ENCODE measurements at places on chromosomes 5 and 9. TPM values are rescaled to one million over a fixed set of nuclear protein-coding genes. Genes with fewer than 3 reads are reported as not detected.

DNA sequence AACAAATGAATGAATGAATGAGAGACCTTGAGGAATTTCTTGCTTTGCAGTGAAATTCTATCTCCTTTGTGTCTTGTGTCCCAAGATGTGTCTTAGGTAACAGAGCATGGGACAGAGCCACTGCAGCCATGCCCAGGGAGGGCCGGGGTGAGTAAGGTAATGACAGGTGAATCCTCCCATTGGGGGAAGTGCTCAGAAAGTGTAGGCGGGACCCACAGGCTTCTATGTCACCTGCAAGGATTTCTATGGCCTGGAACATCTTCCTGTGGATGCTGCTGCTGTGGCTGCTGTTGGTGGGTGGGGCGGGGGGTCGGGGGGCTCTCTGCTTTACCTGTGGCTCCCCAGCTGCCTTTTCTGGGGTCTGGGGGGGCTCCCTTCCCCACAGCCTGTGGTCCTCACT lies 133.6 kb upstream of the IER5L start:
- no peak for DNase-seq

DNA sequence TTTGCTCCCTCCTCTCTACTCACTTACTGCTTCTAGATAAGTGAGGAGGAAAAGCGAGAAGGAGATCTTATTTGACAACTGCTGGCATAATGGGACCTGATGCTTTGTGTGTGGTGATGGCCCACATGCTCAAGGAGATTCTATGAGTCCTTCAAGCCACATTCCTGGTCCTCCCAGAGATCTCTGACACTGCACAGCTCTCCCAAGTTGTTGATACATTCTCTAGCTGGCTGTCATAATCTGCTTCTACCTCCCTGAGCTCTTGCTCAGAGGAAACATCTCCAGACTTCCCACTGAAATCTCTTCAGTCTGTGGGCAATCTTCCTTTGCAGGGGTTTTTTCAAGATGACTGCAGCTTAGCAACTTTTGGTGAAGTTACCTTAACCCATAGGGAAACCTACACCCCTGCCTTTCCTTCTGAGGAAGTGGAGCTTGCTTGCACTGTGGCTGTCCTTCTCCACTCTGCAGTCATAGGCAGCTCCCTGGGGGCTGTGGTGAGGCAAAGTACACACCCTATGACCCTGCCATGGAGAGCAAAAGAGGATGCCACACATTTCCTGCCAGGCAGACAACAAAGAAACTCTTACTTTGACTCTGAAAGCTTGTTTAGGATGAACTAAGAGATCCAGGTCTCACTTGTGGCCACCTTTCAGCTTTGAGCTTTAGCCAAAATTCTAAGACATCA lies 163.8 kb downstream of the TMEM38B start:
- DNase-seq = no peak

GRCh38 chr5:91188755-91189154 lies 194.4 kb downstream of the ARRDC3 start:
- no peak for DNase-seq

PTGDS gene
- 24.2 TPM for polyA plus RNA-seq

DNA sequence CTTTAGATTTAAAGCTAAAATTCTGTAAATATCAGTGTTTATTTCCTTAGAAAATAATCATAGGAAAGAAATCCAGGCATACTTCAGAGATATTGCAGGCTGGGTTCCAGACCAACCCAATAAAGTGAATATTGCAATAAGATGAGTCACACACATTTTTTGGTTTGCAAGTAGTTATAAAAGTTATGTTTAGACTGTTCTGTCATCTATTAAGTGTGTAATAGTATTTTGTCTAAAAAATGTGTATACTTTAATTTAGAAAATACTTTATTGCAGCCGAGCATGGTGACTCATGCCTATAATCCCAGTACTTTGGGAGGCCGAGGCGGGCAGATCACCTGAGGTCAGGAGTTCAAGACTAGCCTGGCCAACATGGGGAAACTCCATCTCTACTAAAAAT lies 6.9 kb upstream of the RIC1 start:
- DNase-seq = no peak

- no peak for DNase-seq
Observed at GRCh38 chr9:110114086-110114858, 93.7 kb downstream of the C9orf152 start.

GRCh38 chr5:72472031-72472430 lies 35.2 kb downstream of the ZNF366 start:
- DNase-seq = no peak

SPATA9 gene
- polyA plus RNA-seq = 1.4 TPM

ZNF354B gene
- polyA plus RNA-seq = 13.9 TPM

- DNase-seq = no peak
Observed at GRCh38 chr5:10839118-10839517, 78.1 kb upstream of the DAP start.

GRCh38 chr9:89723469-89724100 lies 118.8 kb downstream of the GADD45G start:
- no peak for DNase-seq

DNA sequence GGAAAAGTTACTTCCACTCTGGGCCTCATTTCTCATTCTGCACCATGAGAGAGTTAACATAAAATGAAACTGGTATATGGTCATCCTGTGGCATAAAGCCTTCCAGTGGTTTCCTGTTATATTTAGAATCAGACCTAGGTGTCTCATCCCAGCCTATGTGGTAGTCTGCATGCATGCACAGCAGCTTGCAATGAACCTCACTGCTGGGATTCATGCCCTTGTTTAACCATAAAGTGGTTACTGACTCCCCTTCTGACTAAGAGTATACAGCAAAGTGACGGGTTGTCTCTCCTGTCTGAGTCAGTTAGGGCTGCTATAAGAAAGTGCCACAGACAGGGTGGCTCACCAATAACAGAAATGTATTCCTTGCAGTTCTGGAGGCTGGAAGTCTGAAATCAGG lies 14.7 kb upstream of the TDRD7 start:
- DNase-seq = no peak

PCDHGA8 gene
- polyA plus RNA-seq = 0.80 TPM

DNA sequence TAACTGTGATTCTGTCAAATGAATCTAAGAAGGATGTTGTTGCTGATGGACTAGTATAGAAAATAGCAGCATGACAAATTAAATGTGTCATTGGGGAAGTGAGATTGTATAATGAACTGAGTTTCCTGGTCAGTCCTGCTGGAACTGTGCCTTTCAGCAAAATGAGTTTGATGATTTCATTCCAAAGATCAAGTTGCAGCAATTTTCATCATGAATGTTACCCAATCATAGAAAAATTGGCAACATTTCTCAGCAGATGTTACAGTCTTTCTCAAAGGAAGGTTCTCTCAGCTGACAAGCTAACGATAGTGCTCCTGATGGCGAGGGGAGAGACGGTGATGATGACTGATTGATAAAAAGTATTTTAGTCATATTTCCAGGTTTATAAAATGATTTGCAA lies 10.7 kb downstream of the PCDHAC2 start:
- peak; percentile 28 for DNase-seq

DNA sequence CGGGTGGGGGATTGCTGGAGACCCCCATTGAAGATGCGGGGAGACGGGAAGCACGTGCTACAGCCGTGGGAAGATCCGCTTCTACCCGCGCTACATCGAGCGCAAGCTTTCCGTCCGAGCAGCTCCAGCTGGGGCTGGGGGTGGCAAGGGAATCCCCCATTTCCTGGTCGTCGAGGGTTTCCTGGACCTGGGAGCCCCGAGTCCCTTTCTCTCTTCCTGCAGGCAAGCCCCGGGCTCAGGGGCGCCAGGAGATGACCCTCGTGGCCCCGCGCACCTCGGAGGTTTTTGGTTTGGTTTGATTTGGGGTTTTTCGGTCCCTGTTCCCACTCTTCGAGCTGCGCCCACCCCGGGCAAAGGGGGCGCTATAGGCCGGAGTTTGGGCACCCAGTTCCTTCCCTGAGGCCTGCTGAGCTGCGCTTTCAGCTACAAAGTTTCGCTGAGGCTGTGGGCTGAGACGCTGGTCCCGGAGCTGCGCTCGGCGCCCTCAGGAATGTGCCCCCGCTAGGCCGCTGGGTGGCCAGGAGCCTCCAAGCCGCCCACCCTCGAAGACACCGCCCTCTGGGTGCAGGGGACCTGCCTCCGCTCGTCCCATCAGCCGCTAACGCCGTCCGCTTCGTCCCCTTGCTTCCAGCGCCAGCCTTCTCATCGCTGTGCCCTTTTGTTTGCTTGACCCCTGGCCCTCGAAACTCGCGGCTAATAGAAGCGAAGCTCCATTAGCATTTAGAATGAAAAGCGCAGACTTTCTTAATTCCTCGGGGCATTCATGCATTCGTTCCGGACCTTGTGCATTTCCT lies 2.9 kb downstream of the NR4A3 start:
- no peak for DNase-seq

GRCh38 chr5:67267512-67268216 lies 71.1 kb upstream of the CD180 start:
- peak; percentile 36 for DNase-seq

SPATA24 gene
- polyA plus RNA-seq = 14.9 TPM

SPINK4 gene
- 0.52 TPM for polyA plus RNA-seq

DNA sequence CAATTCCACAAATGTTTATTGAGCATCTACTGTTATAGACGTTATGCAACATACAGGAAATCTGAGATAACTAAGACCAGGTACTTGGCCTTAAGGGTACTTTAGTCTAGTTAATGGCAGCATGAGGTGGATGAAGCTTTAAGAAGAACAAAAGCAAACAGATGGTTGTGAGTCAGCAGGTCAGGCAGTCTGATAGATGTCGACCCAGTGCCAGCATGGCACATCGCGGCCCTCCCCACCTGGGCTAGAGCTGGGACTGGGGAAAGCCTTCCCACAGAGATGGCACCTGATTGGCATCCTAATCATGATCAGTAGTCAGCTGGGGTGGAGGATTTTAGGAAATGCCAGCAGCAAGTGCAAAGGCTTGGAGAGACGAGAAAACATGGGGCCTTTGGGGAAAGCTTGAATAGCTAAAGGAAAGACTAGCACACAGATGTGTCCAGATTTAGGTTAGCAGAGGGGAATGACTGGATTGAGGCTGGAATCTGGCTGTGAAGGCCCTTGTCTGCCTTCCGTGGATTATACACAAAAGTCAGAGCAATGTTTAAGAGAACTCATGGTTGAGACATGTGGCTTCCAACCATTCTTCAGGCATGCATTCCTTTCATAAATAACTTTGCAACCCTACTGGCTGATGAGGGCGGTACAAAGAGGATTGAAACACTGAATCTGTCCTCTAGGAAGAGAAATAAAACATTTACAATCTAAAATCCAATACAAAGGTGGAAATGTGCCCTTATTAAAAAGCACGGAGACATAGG lies 395.4 kb upstream of the WWC1 start:
- DNase-seq = no peak

DNA sequence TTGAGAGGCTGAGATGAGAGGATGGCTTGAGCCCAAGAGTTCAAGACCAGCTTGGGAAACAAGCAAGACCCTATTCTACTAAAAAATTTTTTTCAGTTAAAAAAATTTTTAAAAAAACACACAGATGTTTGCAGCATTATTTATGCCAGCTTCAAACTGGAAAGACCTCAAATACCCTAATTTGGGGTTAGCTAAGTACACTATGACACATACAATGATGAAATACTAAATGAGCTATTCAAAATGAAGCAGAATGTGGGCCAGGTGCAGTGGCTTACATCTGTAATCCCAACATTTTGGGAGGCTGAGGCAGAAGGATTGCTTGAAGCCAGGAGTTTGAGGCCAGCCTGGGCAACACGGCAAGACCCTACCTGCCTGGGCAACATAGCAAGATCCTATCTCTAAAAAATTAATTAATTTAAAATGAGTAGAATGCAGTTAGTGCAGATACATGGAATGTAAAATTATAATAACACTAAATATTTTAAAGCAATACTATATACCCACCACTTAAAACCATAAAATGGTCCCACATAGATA lies 44.9 kb downstream of the LHFPL2 start:
- DNase-seq = no peak

- no peak for DNase-seq
Observed at GRCh38 chr9:6926436-6926835, 168.7 kb downstream of the KDM4C start.

DNA sequence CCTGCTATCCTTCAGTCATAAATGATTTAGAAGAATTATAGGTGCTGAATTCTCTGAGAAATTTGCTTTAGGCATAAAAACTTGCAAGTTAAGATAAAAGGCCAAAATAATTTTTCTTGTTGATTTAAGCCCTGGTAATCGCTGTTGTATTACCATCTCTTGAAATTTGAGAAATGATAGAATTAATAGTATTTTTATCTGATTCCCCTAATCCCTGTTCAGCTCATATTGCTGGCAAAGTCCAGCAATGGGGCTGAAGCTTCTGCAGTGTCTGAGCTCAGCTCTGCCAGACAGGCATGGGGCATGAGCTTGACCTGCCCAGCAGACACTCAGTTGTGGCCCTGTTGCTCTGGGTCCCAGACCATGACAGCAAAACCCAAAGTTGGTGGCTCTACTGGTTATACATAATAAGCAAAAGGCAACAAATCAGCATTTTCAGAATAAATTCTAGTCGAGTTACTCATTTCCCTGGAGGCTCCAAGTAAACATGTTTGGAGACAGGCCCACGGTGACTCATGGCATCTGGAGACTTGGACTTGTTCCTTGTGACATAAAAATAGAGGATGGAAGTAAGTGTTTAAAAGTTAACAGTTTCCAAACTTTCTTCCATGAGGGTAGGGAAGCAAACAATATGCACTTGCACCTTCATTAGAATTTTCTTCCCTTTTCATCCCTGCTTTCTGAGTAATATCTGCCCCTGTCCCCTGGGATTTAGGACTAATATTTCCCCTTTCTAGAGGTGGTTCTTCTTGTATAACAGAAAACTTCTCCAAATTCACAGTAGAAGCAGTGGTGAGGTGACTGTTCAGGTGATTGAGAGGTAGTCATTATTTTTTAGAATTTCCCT lies 60.2 kb upstream of the SLC2A8 start:
- DNase-seq = peak; percentile 87

DAB2IP gene
- 48.6 TPM for polyA plus RNA-seq

DNA sequence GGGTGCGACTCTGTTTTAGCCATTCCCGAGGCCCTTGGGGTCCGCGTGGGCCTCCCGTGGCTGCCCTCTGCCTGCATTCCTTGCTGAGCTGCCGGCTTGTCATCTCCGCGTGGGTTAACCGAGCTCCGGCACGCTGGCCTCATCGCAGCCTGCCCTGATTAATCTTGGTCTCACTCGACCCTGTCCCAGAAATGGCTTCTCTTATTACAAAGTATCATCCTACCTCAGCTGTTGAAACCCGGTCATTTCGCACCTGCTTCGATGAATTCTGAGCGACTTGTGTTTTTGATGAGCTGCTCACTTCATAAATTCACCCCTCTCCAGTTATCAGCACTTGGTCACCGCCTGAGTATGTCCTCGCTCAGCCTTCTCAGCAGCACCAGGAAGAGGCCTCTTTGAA lies 123.5 kb upstream of the EGFLAM start:
- peak; percentile 4 for DNase-seq

DNA sequence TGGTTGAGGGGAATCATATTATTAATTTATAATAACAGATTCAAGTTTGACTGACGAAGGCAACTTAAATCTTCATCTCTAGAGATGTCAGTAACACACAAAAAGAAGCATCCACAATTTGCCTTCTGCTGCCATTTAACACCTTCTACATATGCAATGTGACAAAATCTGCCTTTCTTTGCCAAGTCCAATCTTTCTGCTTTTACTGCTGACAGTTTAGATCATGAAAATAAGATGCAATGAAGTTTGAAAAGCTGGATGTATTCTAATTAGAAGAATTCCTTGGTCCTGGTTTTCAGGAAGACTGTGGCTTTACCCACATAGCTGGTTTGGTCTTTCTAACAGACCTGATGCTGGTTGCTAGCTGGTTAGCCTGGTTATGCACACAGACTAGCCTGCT lies 178.9 kb downstream of the ACER2 start:
- no peak for DNase-seq

GRCh38 chr5:122499585-122499984 lies 187.5 kb downstream of the SNCAIP start:
- peak; percentile 48 for DNase-seq
